ENCODE measurements at places on chromosomes 2 and 18.

DNA sequence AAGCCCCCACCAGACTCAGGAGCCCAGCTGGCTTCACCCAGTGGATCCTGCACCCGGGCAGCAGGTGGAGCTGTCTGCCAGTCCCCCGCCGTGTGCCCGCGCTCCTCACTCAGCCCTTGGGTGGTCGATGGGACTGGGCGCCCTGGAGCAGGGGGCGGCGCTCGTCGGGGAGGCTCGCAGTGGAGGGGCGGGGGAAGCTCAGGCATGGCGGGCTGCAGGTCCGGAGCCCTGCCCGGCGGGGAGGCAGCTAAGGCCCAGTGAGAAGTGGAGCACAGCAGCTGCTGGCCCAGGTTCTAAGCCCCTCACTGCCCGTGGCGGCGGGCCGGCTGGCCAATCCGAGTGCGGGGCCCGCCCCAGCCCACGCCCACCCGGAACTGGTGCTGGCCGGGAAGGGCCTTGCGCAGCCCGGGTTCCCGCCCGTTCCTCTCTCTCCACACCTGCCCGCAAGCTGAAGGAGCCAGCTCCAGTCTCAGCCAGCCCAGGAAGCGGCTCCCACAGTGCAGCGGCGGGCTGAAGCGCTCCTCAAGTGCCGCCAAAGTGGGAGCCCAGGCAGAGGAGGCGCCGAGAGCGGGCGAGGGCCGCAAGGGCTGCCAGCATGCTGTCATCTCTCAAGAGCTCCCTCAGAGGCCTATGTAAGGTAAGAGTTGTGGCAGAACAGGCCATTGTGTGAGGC is 1307.8 kb upstream of the TMEFF2 start:
- DNase-seq = no peak

DNA sequence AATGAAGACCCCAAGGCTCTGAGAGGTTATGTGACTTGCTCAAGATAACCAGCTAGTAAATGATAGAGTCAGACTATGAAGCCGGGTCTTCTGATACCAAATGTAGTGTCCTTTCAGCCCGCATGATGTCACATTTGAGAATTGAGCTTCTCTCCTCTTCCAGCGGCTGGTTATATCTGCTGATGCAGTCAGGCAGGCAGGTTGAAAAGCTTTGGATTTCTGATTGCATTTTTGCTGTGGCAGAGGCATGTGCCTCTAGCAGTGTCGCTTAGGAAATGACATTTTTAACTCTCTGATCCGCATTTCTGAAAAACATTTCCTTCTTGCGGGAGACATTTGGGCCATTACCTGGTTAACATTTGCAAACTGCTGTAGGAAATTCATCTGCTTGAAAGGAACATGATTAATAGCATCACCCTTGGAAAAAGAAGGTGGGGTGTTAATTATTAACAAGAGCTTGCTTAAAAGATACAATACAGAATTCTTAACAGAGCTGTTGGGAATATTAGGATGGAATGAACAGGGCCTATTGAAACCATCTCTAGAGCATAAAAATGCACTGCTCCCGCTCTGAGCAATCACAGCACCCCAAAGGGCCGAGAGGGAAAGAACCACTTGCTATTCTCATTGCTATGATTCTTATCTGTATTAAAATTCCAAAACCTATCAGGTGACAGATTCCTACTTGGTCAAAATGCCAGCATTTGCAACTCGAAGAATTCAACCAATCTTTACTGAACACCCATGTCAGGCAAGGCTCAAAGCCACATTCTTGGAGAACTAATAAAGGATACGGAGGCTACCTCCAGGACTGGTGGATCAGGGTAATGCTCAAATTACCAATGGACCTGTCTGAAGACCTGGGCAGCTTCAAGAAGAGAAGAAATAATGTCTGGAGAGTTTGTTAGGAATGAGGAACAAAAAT is 25.9 kb downstream of the MRO start:
- no peak for DNase-seq

DNA sequence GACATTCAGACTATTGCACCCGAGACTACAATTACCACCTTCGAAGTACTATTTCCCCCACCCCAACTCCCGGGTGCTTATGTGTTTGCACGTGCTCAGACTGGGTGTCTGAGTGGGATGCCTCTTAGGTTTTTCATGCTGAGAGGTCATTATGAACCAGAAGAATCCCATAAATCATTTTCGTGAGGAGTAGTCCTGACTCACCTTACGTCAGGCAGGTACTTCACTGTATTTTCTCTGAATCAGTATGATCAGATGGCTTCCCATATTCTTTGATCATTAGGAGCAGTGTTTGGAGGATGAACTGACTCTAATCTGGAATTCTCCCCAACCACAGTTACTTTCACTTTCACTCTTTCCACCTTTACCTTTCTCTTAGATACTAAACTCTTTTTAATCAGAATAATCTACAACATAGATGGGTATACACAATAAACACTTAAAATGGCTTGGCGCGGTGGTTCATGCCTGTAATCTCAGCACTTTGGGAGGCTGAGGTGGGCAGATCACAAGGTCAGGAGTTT is 38.4 kb upstream of the STAT4 start:
- no peak for DNase-seq

- DNase-seq = no peak
Observed at GRCh38 chr2:218024871-218025270, 22.1 kb upstream of the TNS1 start.

GRCh38 chr2:240308111-240308651 is 127.3 kb upstream of the GPC1 start:
- no peak for DNase-seq

DNA sequence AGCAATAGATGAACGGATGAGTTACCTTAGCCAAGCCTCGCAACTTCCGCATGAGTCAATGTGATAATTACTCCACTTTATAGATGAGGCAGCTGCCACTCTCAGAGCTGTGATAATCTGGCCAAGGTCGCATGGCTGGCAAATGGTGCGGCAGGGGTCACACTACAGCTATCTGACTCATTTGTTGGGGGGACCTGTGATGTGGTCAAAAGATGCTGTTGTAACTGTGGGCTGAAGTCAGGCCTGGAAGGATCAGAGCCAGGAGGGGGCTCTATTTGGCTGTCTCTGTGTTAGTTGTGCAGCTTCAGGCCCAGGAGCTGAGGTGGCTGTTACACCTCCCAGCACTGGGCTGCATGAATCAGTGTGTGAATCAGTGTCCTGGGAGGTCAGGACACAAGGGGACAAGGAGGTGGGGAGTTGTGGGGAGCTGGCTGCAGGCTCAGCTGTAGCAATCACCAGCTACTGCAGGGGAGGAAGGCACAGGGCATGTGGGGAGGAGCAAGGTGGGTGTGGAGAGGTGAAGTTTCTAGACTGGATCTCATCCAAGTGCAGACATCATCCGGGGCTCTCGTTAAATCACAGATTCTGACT is 33.1 kb downstream of the NGEF start:
- DNase-seq = no peak

DNA sequence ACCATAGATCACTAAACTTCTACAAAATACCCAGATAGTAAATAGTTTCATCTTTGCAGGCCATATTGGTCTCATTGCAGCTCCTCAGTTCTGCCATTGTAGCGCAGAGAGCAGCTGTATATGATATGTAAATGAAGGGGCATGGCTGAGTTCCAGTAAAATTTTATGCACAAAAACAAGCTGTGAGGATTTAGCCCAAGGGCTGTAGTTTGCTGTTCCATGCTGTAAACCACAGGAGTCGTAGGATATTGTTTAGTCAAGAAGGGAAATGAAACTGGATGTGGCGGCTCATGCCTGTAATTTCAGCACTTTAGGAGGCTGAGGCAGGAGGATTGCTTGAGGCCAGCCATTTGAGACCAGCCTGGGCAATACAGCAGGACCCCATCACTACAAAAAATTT is 83.0 kb downstream of the MGAT5 start:
- no peak for DNase-seq

DNA sequence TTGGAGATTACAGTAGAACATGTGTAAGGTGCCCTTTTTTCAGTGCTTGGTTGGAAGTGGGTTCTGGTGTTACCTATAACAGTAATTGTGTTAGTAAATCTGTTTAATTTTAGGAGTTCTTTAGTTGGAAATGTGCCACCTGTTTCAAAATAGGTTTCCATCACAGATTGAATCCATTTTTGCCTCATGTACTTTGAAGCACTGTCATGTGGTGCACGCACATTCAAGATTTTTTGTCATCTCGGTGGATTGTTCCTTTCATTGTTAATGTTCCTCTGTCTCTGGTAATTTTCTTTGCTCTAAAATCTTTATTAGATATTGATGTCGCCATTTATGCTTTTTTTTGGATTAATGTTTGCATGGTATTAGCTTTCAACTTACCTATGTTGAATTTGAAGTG is 1.3 kb downstream of the ATP9B start:
- no peak for DNase-seq

GRCh38 chr2:138298120-138298814 is 203.3 kb upstream of the SPOPL start:
- DNase-seq = no peak

- no peak for DNase-seq
Observed at GRCh38 chr2:15031745-15032240, 399.3 kb downstream of the LRATD1 start.

GRCh38 chr2:168053676-168054075 is 193.7 kb downstream of the STK39 start:
- no peak for DNase-seq

DNA sequence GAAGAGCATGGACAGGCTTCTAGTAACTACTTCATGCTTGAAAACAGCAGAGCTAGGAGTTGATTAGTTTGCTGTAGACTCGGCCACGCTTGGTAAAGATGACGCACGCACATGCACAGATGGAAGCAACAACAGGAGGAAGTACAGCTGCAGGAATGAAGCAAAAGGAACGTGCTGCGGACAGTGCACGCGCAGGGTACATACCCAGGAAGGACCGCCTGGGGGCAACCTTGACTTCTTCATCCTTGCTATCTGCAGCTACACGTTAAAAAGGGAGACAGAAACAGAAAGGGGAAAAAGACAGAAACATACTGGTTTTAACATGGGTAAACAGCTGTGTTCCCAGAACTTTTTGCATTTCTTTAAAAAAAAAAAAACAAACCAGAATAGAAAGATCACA is 17.7 kb downstream of the SLC66A2 start:
- no peak for DNase-seq

GRCh38 chr2:44192646-44193045 is 24.0 kb downstream of the PPM1B start:
- no peak for DNase-seq

- DNase-seq = no peak
Observed at GRCh38 chr2:105999211-105999989, 194.7 kb downstream of the UXS1 start.

- no peak for DNase-seq
Observed at GRCh38 chr2:212903413-212903812, 248.0 kb downstream of the IKZF2 start.

GRCh38 chr18:57931038-57931437 is 113.0 kb upstream of the NEDD4L start:
- no peak for DNase-seq

Data from NCI-H2081 treated with DMSO at 0.1 percent for 48 hours (cell line).